CD4-positive, alpha-beta T cell treated with Interleukin-15 for 1 hour (primary cell): ENCODE measurements at places on chromosomes 5 and 9.

DNA sequence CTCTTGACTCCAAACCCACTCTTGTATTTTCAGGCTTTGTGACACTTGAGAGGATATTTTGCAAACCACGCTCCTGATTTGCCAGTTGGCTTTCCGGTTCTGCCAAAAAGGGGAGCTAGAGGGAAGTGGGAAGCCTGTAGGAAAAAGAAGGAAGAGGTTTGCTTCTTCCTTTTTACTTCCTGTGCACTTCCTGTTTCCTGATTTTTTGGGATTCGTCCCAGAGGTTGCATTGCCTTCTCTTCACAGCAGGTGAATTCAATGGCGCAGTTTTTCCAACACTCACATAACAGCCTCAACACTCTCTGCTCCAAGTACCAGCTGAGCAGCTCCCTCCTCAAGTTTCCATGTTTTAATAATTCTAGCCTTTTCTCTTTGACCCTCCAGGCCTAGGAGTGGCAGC lies 47.7 kb downstream of the SLC24A2 start:
- no peak for DNase-seq

DNA sequence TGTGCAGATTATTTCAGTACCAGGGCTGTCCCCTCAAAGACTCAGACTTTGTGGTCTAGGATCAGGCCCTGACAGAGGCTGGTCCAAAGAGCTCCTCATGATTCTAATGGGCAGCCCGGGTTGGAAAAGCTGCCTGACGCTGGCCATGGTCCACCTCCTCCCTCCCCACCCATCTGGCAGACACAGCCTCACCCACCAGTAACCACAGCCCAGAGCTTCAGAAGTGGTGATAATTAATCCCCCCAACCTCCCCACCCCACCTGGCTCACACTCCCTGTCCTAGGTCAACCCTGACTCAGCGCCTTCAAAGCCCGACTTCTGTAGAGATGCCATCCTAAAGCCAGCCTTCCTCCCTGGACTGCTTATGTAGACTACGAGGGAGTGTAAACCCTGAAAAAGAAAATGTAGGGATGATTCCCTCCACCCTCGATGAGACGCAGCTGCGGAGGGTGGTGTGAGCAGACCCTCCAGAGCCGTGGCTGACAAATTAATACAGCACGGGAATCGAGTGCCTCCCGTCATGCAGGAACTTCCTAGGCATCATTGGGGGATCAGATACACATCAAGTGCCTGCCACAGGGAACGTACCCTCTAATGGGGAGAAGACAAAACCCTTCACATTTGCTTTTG lies 7.0 kb downstream of the UBE2QL1 start:
- no peak for DNase-seq

- no peak for DNase-seq
Observed at GRCh38 chr9:135018306-135018915, 69.1 kb upstream of the OLFM1 start.

- DNase-seq: no peak
Observed at GRCh38 chr5:137176126-137176525, 323.0 kb downstream of the SPOCK1 start.

GRCh38 chr5:24059006-24059405 lies 551.6 kb downstream of the PRDM9 start:
- DNase-seq: no peak

- peak; percentile 76 for DNase-seq
Observed at GRCh38 chr9:136122425-136123383, 4.0 kb upstream of the TMEM250 start.

- DNase-seq: no peak
Observed at GRCh38 chr5:56305001-56305950, 72.1 kb upstream of the ANKRD55 start.

DNA sequence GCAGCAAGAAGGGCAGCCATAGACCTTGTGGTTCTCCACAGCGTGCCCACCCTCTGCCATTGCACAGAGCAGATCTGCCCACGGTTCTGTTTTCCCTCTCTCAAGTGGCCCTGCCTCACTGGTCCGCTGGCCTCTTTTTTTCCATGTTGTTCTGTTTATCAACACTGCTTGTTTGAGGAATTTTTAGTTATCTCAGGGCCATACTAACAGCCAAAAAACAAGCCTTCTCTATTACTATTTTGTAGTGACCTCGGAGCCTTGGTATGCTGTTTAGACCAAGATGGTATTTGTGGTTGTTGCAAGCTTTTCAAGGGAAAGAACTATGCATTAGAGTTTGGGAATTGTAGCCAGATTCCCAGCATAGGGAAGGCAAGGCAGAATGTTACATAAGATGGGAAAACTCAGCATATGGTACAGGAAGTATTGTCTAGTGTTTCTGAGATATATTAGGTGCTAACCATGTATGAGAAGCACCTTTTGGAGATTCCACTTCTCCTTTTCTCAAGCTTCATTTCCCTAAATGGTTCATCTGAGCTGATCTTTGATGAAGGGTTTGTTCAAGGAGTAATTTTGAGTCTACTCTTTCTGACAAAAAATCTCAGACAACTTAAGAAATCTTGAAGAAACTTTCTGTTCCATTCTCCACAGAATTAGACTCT lies 54.3 kb downstream of the NUP214 start:
- no peak for DNase-seq

DNA sequence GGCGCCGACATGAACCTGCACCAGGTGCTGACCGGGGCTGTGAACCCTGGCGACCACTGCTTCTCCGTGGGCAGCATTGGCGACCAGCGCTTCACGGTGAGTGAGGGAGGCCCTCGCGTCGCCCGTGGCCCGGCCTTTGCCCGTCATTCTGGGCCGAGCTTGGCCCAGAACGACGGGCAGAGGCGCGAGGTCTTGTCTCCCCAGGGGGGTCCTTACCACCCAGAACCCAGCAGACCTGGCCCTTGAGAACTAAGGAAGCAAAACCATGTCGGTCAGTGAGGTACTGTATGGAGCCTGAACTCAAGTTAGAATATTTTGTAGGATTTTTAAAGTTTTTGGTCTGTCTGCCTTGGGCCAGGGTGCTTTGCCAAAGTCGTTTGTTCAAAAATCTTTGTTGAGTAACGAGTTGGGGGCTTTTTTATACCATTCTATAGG lies 691 bp downstream of the DMXL1 start:
- DNase-seq: no peak

- DNase-seq: no peak
Observed at GRCh38 chr5:92237896-92238295, 854.8 kb upstream of the ARRDC3 start.

DNA sequence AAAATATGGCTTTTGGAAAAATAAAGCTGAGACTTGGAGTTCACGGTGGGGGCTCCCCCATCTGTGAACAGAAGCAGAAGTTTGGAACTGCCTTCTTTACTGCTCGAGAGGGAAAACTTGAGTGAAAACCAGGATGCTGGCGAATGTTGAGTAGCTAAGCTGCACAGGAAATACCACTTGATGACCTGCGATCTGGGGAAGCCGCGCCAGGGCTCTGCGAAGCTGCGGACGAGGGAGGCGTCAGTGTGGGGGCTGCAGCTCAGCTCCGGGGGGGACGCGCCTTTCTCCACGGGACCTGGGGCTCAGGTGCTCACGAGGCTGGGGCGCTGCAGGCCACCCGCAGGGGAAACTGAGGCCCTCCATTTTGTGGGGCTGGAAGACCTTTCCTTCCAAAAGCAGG lies 62.3 kb downstream of the TENT4A start:
- no peak for DNase-seq
